RPMI8226 (cell line): ENCODE measurements at places on chromosomes 6 and 20.

DNA sequence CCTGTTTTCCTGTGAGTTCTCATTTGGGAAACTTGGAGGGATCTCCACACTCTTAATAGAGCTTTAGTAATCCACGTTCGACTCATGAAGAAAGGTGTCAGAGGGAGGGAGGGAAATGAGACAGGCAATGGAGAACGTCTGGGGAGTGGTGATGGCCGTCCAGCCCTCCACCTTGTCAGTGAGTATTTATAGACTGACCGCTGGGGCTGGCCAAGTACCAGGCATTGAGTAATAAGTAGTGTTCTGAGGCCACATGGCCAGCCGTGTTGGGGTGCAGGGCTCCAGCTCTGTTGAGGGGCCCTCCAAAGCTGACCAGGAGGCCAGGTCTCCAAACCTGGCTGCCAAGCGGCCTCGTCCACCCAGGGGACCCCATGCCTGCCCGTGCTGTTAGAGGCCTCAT, 11.3 kb upstream of the DSN1 start:
- no peak for DNase-seq

DNA sequence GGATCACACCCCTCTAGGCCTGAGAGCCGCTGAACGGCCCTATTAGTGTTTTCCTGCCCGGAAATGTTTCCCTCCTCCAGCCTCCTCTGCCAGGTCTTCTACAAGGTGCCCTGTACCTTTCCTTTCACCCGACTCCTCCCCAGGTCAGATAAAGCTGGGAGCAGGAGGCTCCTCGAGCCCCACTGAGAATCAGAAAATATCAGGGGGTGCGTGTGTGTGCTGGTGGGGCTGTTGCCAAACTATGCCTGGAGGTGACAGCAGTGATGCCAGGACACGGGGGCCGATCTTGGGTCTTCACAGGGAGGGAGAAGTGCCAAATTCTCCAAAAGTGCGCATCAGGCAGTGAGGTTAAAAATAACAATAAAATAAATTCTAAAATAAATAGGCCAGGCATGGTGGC, 222.8 kb upstream of the RREB1 start:
- no peak for DNase-seq

- DNase-seq: no peak
These were observed 691.7 kb upstream of the SLC35B3 start for GRCh38 chr6:9126878-9127560.

DNA sequence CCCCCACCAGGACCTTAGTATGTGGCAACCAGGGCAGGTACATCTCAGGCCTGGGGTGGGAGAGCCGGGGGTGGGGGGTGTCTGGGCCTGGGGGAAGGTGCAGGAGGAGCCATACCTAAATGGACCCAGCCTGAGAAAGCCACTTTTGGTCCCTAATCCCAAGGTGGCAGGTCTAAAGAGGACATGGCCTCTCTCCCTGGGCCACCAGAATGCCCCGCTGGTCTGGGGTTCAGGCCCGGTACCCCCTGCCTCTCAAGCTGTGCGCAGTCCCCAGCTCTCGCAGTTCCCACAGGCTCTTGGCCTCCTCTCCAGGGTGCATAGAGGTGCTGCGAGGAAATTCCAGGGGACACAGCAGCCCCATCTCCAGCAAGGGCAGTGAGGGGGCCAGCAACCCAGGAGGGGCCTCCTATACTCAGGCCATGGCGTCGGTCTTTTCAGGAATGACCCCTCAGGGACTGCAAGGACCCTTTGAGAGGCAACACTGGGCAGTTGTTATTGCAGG, 1.1 kb upstream of the AVP start:
- DNase-seq: no peak

DNA sequence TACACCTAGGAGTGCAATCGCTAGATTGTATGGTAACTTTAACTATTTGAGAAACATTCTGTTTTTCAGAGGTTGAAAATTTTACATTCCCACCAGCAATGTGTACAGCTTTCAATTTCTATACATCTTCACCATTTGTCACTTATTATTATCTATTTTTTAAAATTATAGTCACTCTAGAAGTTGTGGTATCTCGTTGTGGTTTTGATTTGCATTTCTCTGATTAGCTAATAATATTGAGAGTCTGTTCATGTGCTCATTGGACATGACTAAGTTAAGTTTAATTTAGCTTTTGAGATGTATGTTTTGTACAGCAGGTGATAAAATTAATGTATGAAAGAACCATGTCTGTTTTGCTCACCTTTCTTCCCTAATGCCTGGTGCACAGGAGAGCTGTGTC, 34.8 kb upstream of the PLCB1 start:
- DNase-seq: no peak

GRCh38 chr20:24916412-24916811, 32.7 kb upstream of the CST7 start:
- no peak for DNase-seq

DNA sequence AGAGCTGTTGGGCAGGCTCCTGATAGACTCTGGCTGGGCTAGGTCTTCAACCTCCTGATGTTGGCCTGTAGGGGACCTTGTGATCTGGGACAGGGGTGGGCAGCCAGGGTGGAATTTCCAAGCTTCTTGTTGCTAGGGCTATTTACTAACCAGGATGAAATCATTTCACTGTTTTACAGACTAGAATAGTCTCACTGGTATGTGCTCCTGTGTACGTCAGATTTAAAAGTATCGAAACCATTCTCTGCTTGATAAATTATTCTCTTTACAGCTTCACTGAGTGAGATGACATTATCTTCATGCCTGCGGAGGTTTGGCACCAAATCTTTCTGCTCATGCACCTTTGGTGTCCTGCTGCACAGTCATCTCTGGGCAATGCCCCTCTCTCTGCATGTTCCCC, 10.9 kb downstream of the EDN1 start:
- DNase-seq: no peak

DNA sequence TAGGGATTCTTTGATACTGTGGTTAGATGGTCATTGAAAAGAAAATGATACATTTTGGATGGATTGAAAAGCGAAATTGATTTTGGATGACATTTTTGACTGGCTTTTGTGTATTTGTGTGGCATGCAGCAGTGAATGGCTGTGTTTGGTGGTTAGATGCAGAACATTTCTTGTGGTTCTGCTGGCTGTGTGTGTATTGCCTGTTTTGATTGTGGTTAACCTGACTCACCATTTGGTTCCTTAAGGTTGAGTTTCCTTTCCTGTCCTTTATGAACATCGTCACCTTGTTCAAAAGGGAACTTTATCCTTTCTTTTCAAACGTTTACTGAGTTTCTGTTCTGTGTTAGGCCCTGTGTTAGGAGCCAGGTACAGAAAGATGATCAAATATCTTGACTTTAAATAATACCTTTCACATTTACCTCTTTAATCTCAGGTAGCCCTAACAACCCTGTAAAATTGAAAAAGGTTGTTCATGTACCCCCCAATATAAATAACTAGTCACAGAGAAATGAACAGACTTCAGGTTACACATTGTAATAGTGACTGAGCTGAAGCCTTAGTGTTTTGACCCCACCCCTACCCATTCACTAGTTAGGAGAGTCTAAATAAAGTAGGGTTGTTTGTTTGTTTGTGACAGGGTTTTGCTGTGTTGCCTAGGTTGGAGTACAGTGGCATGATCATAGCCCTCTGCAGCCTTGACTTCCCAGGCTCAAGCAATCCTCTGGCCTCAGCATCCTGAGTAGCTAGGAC, 23.8 kb downstream of the ANKS1A start:
- peak; percentile 40 for DNase-seq

GRCh38 chr6:105560611-105561066, 157.8 kb upstream of the PREP start:
- no peak for DNase-seq

GRCh38 chr20:55540486-55540885, 464.8 kb downstream of the CBLN4 start:
- no peak for DNase-seq

DNA sequence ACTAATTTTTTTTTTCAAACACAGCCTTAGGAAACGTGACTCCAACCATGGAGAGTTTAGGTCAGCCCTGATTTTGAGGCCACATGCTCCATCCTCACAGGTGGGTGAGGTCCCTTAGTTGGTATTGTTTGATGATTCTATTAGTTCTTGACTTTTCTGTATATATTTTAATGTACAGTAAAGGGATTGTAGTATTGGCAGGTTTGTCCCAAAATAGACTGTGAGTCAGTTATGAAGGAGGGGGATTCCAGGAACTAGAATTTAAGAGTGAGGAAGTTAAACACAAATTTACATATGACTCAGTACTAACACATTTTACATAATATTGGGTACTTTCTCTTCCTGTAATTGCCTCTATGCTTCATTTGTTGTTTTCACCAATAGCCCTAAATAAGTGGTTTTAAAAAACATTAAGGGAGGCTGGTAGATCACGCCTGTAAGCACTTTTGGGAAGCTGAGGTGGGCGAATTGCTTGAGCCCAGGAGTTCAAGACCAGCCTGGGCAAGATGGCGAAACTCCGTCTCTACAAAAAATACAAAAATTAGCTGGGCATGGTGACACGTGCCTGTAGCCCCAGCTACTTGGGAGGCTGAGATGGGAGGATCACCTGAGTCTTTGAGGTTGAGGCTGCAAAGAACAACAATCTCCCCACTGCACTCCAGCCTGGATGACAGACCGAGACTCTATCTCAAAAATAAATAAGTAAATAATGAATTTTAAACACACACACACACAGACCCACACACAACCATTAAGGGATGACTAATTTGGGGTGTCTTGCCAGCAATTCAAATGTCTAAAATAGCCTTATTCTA, 81.8 kb downstream of the SGK1 start:
- DNase-seq: no peak

- DNase-seq: no peak
These were observed 210.3 kb upstream of the FERMT1 start for GRCh38 chr20:6333110-6333509.

DNA sequence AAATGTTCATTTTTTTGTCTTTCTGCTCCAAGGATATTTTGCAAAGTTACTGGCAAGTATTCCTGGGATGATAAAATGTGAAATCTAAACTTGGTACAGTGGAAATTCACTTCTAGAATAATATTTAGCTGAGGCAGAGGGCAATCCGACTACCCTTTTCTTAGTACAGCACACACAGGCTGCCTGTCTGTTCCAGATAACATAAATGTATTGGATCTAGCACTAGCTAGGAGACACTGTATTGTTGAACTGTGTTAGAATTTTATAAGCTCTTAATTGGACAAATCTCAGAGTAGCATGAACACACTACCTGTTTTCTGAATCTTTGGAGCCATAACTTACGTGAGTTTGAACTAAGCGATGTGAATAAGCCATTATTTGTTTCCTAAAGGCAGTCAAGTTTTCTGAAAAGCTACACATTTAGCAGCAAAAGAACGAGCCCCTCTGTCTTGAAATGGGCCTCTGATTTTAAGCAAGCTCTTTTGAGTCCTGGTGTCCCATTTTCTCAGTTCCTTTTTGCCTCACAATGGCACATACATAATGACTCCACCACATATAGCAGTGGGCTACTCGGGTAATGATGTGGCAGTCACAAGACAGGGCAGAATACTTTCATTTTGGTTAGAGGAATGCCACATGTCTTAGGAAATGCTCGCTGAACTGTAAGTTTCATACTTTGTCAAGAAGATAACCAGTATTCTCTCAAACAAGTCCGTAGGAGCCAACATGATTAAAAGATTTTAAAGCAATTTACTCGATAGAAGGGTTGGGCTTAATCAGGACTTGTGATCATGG, 116.5 kb upstream of the ESR1 start:
- DNase-seq: peak; percentile 52

DNA sequence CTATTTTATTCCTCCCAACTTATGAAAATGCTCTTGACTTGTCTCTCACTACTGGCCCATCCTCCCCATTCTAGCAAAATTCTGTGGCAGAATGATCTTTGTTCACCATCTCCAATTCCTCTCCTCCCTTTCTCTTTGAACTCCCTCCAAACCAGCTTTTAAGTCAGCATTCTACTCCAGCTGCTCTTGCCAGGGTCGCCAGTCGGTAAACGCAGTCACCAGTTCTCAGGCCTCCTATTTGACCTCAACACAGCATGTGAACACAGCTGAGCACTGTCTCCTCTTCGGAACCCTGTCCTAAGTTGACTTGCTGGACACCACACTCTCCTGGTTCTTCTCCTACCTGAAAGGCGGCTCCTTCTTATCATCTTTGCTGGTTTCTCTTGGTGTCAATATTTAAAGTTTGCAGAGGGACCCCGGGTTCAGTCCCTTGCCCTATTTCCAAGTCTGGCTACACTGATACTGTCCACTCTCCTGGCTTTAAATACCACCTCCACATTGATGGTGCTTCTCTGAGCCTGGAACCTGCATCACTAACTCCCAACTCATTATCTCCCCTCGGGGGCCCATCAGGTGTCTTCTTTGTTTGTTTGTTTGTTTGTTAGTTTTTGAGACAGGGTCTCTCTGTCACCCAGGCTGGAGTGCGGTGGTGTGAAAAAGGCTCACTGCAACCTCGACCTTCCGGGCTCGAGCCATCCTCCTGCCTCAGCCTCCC, 27.4 kb downstream of the GDAP1L1 start:
- DNase-seq: no peak
